ENCODE measurements at places on chromosomes 7 and 10.

DNA sequence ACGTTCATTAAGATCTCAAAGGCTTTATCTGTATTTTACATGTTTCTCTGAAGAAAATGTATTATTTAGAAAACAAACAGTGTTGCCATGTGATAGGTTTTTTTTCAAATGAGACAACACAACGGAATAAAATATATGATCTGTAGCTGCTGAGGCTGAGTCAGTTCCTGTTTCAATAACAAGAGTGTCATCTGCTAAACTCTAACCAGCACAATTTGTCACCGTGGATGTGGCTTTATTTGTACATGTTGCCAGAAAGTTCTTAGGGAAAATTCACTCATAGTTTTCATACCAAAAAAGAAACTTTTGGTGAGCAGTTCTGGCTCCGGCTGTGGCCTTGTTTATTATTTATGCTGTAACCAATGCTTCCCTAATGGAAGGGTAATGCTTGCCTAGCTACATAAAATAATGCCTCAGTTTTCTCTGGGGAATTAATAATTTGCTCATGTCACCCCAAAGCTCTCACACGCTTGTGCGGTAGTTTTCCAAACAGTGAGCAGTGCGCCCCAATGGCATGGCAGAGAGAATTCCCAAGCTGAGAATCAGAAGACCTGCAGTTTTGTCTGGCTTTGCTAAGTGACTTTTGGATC lies 20.3 kb upstream of the KLF6 start:
- DNase-seq, result no peak

DNA sequence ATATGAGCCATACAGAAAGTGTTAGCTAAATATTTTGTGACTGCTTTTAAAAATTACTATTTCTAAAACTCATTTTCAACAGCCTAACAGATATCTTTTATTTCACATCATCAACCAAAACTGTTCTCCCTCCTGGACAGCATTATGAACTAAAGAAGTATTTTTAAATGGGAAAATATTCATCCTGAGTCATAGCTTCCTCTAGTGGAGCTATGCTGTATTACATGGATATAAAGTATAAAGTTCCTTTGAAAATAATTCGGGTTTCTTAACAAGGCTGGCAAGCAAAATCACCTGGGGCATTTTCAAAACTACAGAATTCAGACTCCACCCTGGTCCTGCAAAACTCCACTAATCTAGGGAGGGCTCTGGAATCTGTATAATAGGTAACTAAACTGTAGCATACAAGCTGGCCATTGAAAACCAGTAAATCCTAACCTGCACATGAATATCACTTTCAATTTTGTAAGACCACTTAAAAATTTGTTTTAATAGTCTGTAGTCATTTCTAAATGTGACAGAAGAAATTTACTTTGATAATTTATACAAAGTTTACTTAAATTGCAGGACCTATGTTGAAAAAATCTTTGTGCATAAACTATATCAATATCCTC lies 53.5 kb downstream of the SCIN start:
- no peak for DNase-seq

DNA sequence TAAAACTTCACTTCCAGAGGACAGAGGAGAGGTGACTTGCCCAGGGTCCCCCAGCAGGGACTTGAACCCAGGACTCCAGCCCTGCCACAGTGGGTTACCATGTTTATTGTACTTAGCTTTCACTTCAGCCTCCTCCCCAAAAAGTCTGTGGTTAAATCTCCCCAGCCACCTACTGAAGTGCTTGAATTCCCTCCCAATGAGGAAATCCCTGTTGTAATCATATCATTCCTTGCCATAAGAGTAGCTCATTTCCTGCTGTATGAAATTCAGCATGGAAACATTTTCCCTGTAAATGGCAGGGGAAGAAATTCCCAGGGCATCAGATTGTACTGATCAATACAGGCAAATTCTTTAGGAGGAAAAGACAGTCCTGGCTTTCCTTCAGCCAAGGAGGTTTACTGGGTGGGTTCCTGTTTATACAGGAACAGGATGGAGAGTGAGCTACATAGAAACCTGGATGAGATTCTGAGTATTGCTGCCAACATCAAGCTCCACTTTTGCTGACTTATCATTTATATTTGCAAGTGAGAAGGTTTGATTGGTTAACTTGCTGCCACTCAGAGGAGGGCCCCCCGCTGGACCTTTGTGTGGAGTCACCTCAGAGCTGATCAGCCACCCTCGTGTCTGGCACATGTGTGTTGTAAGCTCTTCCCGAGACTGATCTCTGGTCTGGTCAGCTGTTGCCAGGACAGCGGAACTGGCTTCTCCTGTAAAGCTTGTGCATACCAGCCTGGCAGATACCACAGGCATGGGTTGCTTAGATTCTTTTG lies 16.4 kb upstream of the PDZD8 start:
- no peak for DNase-seq

DNA sequence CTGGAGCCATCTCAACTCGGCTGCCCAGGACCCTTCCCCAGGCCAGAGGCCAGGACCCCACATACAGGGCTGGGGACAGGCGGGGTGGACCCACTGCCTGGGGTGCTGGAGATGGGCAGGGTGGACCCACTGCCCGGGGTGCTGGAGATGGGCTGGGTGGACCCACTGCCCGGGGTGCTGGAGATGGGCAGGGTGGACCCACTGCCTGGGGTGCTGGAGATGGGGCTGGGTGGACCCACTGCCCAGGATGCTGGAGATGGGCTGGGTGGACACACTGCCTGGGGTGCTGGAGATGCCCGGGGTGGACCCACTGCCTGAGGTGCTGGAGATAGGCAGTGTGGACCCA lies 32.4 kb upstream of the FOXL3 start:
- no peak for DNase-seq

DNA sequence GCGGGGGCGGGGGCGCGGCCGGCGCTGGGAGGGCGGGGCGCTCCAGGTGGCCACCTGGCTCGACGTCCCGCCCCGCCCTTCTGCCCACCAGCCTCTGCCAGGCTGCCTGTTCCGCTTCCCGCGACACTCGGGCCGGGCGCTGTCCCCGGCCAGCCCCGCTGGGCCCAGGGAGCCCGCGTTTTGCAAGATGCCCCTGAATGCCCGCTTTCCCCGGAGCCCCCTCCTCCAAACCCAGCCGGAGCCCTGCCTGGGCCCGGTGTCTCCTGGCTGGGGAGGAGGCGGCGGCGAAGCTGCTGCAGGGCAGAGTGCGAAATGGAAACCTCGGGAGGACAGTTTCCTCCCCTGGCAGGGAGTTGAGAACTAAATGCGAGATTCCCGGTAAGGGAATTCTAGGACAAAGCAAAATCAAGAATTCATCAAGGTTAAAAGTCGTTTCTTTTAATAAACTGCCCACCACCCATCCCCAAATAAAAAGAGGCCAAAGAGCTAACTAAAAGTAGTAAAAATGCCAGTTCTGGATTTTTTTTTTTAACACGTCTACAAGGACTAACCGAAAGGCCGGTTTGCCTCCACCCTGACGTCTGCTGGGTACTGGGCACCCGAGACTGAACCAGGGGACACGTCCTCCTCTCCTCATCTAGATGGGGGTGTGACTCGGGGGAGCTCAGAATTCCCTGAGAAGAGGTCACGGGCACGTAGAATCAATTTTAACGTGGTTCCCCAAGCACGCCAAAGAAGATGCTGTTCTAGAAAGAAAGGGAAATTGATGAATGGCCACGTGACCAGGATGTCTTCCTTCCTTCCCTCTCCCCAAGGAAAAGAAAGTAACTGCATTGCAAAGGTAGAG lies 200.4 kb upstream of the NFE2L3 start:
- DNase-seq, result no peak

DNA sequence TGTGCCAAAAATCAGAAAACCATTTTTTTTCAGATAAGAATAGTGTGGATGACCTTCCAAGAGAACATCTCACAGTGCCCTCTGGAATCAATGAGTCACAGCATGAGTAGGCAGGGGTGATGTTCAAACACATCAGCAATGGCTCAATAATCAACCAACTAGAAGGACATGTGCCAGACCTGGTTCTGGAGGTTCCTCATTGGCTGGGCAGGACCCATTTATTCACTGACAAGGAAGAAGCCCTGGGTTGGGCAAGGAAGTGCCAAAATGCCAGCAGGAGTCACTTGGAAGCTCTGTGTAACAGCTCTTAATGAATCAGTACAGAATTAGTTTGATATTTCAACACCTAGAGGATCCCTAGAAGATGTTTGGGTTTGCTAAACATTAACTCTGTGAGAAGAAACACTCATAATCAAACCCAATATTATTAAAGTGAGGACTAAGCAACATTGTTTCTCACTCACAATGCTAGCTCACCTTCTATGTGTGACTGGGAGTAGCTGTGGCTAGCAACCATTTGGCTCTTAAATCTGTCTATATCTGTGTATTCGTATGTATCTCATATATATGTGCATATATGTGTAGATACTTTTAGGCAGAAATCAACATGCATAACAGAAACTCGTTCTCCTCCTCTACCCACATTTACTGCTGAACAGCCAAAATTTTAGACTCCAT lies 72.3 kb upstream of the APBB1IP start:
- no peak for DNase-seq
